CD4-positive, alpha-beta T cell (primary cell): ENCODE measurements at places on chromosomes 5 and 9.

DNA sequence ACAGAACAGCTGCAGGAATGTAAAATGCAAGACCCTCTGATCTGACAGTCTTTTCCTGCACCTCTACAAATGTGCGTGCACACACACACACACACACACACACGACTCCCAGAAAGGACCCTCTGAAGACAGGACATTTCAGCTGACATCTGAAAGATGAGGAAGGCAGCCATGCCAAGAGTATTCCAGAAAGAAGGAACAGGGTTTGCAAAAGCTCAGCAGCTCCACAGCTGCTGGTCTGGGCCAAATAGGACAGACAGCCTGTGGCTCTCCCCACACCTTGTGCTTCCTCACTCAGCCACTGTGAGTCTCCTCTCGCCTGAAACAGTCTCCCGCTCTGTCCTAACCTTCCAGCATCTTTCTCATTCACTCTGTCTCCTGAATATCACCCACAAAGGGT lies 189.0 kb downstream of the PALM2AKAP2 start:
- DNase-seq, result no peak

DNA sequence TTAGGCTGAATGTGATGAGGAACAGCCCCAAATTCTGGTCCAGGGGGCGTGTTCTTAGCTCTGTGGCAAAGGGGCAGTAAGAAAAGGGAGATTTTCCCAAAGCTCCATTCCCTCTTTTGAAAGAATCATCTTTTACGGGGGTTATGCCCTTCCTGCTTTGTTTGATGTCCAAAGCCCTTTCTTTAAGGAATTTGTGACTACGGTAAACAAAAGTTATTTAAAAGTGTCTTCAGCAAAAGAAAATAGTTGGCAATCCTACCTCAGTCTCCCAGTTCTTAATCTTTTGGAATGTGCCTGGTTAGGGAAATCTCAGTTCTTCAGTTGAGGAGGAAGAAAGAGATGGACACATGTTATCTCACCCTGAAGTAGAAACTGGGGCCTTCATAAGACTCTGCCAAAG lies 24.4 kb upstream of the ARSI start:
- no peak for DNase-seq

DNA sequence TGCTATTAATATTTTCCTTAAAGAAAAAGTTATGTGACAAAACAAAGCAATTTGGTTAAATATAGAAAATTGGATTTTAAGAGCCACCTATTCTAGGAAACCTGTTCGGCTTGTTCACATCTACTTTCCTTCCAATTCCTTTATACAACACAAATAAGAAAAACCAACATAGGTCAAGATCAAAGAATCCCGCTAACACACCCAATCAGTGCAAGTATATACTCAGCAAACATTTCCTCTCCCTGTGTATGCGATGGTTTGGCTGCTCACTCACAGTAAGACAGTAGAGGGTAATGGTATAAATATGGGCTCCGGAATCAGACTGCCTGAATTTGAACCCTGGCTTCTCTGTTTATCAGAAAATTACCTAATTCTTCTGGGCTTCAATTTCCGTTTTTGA lies 757.5 kb upstream of the ZNF608 start:
- DNase-seq, result no peak

DNA sequence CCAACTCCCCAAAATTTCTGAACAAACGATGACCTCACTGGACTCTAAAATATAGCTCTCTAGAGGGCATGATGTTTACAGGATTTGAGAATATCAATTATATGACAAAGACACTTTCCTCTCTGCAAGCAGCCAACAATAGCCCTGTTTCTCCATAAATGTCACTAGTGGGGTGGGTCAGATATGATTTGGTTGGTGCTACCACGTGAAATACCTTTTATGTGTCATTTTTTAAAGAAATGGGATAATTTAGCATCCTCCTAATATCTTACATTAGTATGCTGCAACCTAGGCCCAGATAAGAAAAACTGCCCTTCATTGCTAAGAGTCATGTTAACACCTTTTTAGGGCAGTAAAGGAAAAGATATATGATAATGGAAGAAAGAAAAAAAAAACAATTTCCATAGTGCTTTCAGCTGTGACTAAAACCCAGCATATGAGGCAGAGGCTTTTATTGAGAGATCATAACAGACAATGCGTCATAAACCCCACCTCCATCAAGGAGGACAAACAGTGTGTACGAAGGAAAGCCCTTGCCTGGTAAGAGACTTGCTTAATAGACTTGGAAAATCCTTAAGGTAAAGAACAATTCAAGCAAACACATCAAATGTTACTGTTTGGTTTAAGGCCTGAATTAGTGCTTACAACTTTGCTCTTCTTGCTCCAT lies 372.4 kb upstream of the PAPPA start:
- no peak for DNase-seq

- no peak for DNase-seq
Measured at GRCh38 chr5:177339107-177339638, 12.3 kb downstream of the LMAN2 start.

- no peak for DNase-seq
Measured at GRCh38 chr9:20563917-20564316, 58.4 kb downstream of the MLLT3 start.

DNA sequence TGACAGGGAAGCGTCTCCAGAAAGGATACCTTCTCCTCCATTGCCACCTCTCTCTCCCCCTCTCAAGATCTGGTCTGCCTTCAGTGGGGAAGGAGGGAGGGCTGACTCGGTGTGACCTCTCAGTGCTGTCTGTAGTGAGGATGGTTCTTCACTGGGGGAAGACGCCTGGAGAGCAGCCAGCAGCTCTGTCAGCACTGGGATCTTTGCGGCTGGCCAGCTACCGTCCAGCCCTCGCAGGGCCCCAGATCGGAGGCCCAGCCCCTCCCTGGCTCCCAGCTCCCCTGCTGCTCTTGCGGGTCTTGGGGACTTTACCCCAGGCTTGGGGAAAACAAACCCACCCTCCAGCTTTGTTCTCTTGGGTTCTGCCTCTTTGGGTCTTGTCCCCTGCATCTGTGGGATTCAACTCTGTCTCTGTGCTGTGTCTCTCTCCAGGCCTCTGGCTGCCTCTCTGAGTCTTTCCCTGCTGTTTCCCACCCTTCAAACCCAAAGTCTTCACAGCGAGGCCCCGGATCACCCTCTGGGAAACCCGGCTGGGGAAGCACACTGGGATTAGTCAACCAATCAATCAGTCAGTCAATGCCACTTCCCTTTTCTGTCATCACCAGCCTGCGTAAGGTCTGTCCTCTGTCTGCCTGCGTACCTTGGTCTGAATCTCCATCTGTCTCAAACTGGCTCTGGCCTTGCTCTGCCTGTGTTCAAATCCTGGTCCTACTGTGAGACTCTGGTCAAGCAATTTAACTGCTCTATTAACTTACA lies 23.0 kb downstream of the FGF18 start:
- no peak for DNase-seq

DNA sequence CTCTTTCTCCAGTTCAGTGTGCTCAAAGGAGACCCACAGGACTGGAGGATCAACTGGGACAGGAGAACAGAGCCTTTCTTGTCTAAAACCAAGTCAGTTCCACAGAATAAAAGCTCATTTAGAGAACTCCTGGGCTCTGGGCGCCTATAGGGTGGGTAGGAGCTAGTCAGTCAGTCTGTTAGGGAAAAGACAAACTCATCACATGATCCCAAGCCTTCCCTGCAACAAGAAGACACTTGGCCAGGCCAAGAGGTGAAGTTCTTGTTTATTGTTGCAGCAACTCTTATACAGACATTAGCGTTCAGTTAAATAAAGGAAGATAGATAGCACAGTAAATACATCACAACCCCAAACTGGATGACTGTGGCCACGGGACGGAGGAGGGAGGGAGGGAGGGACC lies 102.3 kb downstream of the ENTREP1 start:
- no peak for DNase-seq

DNA sequence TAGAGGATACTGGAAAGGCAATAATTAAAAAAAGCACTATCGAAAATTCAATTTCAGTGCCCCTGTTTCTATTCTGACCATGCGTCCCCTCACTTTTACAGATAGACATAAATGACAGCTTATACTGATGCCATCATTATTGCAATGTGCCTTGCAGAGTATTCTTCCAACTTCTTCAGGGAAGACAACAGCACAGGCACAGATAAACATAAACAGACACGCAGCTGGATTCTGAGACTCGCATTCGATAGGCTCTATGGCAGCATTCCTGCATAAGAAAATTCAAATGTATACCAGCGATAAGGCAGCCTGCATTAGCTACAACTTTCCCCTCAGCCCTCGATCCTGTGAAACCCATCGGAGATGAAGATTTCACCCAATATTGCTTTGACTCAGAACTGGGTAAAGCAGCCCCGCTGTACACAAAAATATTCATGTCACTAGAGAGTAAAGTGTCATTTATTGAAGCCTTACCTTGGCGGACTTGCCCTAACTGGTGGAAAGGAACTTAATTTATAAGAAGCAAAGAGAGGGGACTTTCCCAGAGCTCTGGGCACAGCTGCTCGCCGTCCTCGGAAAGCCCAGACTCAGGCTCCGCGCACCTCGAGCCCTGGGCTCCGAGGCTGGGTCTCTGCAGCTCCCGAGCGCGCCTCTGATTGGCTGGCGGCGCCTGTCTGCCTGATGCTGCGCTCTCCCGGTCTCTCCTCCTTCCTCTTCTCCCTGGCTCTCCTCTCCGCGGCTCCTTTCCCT lies at the start of gene CDH18:
TSS of gene CDH18 (minus strand) at position 589 of the 750 bp plus-strand sequence. CDS start 149,214 bp downstream, outside the sequence.
- DNase-seq, result no peak

DNA sequence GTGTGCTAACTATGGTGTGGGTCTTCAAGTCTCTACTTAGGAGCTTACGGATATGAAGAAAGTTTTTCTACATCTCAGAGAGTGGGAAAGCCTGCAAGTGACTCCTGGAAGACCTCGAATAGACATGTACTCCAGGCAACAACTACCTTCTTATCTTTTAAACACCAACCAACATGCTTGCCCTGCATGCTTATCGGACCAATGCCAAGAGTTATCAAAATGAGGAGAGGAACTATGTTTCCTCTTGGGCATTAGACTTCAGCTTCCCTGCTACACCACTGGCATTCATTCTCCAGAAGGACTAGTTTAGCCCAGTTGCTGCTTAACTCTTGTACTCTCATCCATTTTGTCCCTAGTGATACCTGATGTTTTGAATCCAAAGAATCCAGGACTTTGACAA lies 74.7 kb upstream of the MAN2A1 start:
- DNase-seq, result no peak

GRCh38 chr9:4108754-4109465 lies 191.0 kb downstream of the GLIS3 start:
- DNase-seq, result no peak

- no peak for DNase-seq
Measured at GRCh38 chr5:15502208-15502607, 2.2 kb downstream of the FBXL7 start.

DNA sequence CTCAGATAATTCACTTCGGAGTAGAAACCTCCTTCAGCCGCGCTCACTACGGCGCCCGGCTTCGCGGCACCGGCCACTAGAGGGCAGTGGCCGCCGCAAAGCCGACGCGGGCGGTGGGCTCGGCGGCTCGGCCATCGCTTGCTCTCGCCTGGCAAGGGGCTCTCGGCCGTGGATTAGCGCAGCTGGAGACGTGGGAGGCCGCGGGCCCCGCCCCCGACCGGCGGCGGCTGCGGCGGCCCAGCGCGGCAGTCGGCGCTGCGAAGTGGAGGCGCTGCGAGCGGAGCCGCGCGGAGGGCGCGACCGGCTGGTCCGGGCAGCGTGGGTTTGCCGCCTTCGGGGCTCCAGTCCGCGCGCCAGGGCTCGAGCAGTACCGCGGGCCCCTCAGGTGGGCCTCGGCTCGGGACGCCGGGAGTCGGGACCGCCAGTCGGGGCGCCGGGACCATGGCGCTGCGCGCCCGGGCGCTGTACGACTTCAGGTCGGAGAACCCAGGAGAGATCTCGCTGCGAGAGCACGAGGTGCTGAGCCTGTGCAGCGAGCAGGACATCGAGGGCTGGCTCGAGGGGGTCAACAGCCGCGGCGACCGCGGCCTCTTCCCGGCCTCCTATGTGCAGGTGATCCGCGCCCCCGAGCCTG lies at the start of gene SNX18:
TSS of gene SNX18 (plus strand) at position 248 of the 634 bp plus-strand sequence. CDS start at position 442, 194 bp downstream.
- peak; percentile 97 for DNase-seq
